ENCODE measurements at places on chromosomes 3 and 15. TPM values are rescaled to one million over a fixed set of nuclear protein-coding genes. Genes with fewer than 3 reads are reported as not detected.
A peak's percentile ranks its signal among the peaks of the same experiment; 100 is the strongest.

- peak overlapping the region; percentile 81 for H3K4me3 ChIP-seq
- no peaks in the 10 kb centered on the region for H3K27me3 ChIP-seq
- DNase-seq, result no peak
- peaks cover 18% of the 10 kb centered on the region for H3K36me3 ChIP-seq
- H3K27ac ChIP-seq, result peak overlapping the region; percentile 94
- H3K4me1 ChIP-seq, result peaks cover 22% of the 10 kb centered on the region
Observed at GRCh38 chr3:88059380-88060170, 520 bp downstream of the ZNF654 start.

The FANCD2 gene
- total RNA-seq, result 54.6 TPM

GRCh38 chr3:45506751-45507391 lies 87.7 kb upstream of the LIMD1 start:
- no peaks in the 10 kb centered on the region for H3K36me3 ChIP-seq
- H3K27me3 ChIP-seq, result no peaks in the 10 kb centered on the region
- no peak for DNase-seq
- no peak overlapping the region for H3K27ac ChIP-seq
- H3K4me3 ChIP-seq, result no peak overlapping the region
- H3K4me1 ChIP-seq, result no peaks in the 10 kb centered on the region

DNA sequence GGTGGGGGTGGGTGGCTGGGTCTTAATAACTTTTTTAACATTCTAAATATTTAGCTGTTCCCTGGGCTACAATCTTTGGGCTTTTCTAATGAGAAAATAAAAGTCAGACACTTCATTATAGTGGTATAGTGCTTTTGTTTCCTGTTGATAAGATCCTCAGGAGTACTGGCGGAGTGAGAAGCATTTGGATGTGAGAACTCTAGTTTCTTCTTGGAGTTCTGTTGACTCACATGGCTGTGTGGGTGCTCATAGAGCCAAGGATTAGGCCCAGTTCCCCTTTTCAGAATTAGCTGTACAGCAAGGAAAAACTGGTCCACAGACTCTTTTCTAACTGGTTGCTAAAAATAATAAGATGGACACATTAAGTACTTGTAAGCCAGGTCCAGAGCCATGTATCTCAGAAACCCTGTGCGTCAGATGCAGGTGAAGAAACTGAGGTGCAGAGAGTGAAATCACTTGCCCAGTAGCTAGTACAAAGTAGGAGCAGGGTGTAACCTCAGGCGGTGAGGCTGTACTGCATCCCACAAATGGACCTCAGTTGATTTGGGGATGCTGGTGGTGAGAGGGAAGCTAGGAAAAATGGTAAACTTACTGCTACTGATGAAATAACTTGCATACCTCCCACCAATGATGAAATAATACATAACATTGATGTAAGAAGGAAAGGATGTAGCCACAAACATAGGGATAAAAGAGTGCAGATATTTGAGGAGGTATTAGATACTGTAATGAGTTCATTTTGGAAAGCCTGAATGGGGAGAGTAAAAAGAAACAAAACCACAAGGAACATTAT lies 2.3 kb downstream of the ITPR1 start:
- peak overlapping the region; percentile 84 for H3K4me3 ChIP-seq
- H3K27ac ChIP-seq, result peak overlapping the region; percentile 81
- no peaks in the 10 kb centered on the region for H3K27me3 ChIP-seq
- H3K4me1 ChIP-seq, result no peaks in the 10 kb centered on the region
- DNase-seq, result no peak

DNA sequence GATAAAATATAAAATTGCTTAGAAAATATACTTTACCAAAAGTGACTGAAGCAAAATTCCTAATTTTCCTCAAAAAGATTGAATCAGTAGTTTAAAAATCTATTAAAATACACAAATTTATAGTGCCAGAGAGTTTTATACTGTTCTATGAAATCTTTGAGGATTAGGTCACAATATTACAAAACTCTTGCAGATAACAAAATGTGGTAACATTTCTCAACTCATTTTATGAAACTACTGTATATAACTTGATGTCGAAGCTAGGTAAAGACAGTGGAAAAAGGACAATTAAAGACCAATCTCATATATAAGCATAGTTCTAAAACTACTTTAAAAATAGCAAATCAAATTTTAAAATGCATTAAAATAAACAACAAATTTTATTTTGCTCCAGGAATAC lies 15.9 kb downstream of the VEPH1 start:
- no peaks in the 10 kb centered on the region for H3K4me1 ChIP-seq
- H3K4me3 ChIP-seq, result no peak overlapping the region
- no peak overlapping the region for H3K27ac ChIP-seq
- no peak for DNase-seq
- no peaks in the 10 kb centered on the region for H3K27me3 ChIP-seq

Measured in ascending aorta (tissue), 2 donors.